ENCODE measurements at places on chromosomes 4 and X.
A peak's percentile ranks its signal among the peaks of the same experiment; 100 is the strongest.

GRCh38 chr4:76420762-76421581 lies at the start of gene CCDC158:
TSS of gene CCDC158 (minus strand) at chr4:76421141. CDS start at chr4:76403207, 17,934 bp downstream.
- DNase-seq = no peak

GRCh38 chrX:141732031-141732430 lies 33.5 kb upstream of the SPANXD start:
- no peak for DNase-seq

DNA sequence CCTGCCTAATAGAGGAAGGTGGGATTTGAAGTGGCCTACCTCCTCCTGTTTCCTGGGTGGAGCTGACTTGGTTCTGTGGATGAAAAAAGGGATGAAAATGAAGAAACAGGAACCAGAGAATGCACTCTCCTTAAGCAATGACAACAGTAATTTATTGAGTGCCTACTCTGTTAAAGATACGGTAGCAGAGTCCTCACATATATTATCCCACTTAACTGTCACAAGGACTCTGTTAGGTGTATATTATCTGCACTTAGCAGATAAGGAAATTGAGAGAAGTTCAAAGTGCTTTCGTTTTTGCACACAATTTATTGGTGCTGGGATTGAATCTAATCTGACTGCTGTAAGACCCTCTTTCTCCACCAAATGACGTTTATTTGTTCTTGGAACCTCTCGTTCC lies 301.2 kb downstream of the PACRGL start:
- DNase-seq = no peak

DNA sequence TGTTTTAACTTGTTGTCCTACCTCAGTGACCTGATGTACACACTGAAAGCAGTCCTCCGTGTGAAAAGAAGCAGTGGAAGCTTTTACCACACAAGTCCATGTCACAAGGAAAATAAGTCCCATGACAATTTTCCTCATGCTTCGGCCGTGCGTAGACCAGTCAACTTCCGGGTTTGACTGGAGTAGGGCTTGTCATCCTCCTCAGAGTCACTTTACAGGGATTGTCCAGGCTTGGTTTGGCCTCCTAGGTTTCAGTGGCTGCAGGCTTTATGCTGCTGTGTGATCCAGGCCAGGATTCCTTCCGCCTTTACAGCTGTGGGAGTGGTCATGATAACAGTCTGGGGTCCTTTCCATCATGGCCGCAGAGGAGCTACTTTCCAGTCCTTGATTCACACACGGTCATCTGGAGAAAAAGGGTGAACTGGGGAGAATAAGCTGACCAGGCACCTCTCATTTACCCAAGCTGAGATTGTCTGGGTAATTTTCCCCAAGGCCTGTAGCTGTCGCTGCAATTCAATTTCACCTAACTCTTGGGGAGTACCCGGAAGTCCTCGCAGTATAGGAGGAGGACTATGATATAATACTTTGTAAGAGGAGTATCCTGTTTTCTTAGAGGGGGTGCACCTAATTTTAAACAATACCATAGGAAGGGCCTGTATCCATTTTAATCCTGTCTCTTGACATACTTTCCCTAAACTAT lies 206.1 kb upstream of the KLF8 start:
- no peak for DNase-seq

- DNase-seq = no peak
Measured at GRCh38 chr4:73075832-73076231, 6.3 kb upstream of the COX18 start.

GRCh38 chr4:160927311-160927710 lies 1236.5 kb downstream of the FSTL5 start:
- no peak for DNase-seq

GRCh38 chr4:78703079-78703478 lies 73.1 kb upstream of the BMP2K start:
- DNase-seq = no peak

GRCh38 chr4:94302191-94302590 lies 40.4 kb downstream of the HPGDS start:
- DNase-seq = no peak

DNA sequence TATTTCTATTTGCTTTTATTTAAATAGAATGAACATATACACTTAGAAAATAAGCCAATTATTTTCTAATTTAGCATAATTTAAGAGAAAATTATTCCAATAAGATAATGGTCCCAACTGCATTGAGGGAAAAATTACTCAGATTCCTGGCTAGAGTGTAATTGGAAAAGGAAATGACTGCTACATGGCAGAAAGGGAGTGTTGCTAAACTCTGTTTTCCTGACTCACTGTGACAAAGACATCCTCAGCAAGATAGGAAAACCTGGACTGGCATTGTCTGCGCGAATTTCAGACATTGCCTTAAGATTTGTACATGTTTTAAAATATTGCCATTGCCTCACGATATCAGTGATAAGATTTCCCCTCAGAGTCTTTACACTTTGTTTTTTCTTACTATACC lies 8.2 kb downstream of the TNIP3 start:
- DNase-seq = no peak

DNA sequence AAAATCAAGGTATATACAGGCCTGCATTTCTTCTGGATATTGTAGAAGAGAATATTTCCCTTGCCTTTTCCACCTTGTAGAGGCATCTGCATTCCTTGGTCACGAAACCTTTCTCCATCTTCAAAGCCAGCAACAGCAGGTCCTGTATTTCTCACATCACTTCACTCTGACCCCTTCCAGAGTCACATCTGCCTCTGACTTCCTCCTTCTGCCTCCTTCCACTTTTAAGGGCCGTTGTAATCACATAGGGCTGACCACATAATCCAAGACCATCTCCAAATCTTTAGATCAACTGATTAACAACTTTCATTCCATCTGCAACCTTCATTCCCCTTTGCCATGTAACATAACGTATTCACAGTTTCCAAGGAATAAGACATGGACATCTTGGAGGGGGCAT lies 38.3 kb upstream of the NDP start:
- DNase-seq = no peak

GRCh38 chrX:39309018-39309635 lies 507.9 kb downstream of the MID1IP1 start:
- DNase-seq = no peak

DNA sequence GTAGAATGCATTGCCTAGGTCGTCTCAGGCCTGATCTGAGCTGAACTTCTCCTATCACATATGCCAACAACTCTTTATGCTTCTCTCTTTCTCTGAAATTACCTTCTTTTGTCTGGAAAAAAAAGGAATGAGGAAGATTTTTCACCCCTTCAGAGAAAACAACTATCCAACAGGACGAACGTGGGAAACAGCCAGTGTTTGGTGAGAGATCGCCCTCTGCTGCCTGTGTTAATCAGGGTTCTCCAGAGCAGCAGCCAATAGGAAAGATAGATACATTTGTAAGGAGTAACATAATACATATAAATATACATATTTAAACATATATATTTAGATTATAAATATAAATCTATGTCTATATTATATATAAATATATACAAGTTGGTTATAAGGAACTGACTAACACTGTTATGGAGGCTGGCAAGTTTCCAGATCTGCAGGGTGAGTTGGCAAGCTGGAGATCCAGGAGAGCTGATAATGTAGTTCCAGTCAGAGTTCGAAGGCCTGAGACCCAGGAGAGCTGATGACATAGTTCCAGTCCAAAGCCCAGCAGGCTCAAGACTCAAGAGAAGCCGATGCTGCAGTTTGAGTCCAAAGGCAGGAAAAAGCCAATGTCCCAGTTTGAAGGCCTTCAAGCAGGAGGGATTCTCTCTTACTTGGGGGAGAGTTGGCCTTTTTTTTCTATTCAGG lies 13.3 kb downstream of the CETN2 start:
- DNase-seq = no peak

DNA sequence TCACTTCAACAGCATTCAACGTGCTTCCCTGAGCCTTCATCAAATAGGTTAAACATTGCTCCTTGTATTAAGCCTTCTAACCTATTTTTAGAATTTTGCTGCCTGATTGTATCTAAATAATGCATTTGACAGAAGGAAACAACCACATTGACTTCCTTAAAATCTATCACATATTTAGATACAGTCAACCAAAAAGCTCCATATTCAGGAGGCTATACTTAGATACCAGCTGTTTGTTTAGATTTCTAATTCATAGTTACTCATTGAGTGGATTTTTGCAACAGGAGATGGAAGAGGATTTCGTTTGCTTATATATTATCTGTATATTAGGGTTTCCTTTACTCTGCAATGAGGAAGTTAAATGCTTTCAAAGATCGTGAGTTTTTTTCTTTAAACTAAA lies 241.1 kb upstream of the PPP1R2C start:
- no peak for DNase-seq

- DNase-seq = no peak
Measured at GRCh38 chrX:119292445-119292844, 56.4 kb downstream of the PGRMC1 start.

DNA sequence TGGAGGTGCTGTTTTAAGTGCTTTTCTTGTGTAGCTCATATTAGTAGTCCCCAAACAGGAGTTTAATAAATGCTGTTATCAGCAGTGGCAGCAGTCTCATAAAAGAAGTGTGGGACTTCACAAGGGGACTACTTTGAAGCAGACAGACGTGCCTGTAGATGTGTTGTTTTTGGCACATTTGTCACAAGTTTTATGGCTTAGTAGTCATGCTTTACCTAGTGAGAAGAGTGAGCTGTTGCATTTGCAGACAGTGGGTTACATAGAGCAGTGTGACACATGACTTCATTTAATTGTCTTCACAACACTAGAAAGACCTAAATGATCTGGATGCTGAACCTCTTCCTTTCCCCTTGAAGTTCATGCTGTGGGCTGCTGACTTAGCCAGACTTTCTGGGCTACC lies 149.5 kb upstream of the MBNL3 start:
- DNase-seq = no peak

GRCh38 chr4:23332313-23332712 lies 557.5 kb downstream of the PPARGC1A start:
- DNase-seq = no peak

- no peak for DNase-seq
Measured at GRCh38 chrX:154486052-154486395, 391 bp downstream of the UBL4A start.

DNA sequence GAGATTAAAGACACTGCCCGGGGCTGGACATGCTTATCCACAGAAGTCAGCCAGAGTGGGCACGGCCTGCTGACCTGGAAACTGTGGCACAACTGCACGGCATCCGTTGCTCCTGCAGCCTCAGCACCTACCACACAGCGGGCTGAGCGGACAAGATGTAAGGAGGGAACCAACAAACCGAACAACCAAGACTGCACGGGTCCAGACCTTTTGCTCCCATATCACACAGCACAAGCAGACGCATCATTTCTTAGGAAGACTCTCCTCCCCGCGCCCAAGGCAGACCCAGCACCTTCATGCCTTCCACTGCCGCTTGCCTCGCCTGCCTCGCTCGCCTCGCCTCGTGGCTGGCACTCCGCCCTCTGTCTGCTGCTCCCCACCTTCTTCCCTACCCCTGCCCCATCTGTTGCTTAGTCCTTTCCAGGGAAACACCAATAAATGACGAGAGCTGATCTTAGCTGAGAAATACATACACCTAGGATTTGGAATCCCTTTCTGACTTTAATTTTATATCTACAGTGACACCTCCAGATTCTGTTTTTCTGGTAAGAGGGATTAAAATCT lies 79.0 kb downstream of the AFAP1 start:
- DNase-seq = no peak

- DNase-seq = no peak
Measured at GRCh38 chrX:47278691-47279090, 45.9 kb downstream of the USP11 start.

DNA sequence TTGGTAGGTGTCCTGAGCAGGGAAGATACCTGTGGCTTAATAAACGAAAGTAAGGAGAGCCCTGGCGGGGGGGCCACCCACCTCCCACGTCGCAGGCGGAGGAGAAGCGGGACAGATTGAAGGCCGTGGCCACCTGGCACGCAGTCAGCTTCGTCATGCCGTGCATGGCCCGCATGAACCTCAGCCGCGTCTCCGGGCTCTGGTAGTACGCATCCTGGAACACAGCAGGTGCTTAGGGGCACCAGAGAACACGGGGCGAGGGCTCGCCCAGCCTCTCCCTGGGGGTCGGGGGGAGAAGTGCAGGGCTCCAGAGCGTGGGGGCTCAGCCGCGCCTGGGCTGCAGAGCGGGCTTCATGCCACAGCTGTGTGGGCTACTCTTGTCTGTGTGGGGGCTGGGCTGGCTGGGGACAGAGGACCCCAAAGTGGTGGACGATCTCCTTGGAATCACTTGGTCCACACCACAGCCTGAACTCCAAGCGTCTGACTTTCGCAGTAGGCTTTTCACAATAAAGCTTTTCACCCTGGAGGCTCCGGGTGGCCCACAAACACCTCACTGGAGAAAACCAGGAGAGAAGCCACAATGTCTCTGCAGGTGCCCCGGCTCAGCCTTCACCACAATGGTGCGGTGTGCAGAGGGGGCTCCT lies 27.1 kb upstream of the SLC25A6 start:
- no peak for DNase-seq

DNA sequence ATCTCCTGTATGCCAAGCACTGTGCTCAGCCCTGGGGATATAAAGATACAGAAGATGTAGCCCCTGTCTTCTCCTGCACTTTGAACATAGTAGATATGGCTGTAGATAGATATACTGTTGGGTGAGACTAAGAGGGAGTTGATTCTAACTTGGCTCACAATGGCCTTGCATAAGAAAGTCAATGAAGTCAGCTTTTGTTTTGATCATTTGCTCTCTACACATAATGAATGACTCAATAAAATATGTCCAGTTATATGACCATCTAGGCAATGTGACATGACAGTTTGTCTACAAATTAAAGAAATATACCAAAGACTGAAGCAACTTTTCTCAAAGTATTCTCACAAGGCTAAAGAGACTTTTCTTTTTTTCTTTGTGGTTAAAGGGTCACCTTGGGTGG lies 147.6 kb upstream of the DIPK2B start:
- DNase-seq = no peak

GRCh38 chrX:9130031-9130430 lies 96.1 kb upstream of the FAM9B start:
- no peak for DNase-seq

- DNase-seq = no peak
Measured at GRCh38 chr4:11507920-11508319, 79.2 kb upstream of the HS3ST1 start.

GRCh38 chr4:36251983-36252382 lies 7.7 kb upstream of the ARAP2 start:
- DNase-seq = no peak

DNA sequence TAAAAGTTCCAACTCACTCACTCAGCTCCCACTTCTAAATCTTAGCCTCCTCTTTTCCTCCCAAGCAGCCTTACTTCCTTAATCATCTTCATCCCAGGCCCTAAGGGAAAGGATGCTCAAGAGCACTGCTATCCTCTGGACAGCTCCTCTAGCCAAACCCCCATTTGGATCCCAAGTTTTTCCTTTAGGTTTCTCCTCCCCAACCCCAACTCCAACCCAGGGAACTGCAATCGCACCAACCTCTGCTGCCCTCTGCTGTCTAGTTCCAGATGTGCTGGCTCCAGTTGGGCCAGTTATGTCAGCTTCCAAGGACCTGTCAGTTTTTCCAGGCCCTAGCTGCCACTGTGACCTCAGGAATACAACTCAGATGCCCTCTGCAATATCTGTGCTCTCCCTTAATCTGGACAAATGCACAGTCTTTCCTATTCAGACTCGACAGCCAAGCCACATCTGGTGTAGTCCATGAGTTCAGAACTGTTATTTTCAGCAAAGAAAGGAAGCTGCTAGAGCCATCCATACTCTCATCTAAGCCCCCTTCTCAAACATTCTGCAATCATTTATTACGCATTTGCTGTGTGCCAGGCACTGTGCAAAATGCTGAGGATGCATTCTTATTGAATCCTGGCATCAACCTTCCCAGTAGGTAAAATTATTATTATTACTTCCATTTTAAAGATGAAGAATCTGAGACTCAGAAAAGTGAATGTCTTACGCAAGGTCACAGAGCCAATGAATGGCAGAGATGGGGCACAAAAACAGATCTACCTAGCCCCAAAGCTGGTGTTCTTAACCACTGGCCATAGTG lies 12.3 kb upstream of the XPNPEP2 start:
- peak; percentile 29 for DNase-seq

Data from renal pelvis (tissue), 12 donors.